ENCODE measurements at places on chromosomes 1 and 21.

DNA sequence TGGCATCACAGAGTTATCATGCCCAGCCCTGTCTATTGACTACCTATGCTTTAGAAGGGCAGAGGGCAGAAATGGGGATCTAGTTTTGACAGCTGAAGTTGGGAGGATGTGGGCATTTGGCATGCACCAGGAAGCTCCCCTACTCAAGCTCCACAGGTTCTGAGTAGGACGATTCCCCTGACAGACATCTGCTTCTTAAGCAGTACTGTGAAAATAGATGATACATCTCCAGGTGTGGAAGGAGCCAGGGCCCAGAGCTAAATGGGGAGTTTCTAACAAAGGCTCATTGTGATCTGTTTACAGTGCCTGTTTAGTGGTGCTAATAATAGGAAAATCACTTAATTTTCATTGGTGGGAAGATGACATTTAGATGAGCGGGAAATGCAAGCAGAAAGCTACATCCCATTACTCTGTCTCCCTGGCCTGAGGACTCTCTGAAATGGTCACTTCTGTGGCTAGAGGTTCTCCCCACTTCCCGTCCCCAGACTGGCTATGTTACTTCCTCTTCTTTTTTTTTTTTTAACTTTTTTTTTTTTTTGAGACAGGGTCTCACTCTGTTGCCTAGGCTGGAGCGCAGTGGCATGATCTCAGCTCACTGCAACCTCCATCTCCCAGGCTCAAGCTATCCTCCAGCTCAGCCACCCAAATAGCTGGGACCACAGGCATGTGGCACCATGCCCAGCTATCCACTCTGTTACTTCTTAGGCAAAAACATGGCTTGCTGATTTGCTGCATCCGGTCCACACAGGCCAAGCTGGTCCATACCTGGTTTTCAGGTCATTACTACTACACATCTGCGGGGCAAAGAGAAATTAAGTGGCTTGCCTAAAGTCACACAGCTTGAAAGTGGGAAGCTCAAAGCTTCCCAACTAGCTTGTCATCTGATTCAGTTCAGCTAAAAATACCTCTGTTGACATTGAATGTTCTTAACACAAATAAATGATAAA lies 23.2 kb upstream of the CNIH3 start:
- no peak for DNase-seq

- no peak for DNase-seq
Measured at GRCh38 chr21:15895142-15896106, 165.6 kb downstream of the USP25 start.

- no peak for DNase-seq
Measured at GRCh38 chr1:7912145-7912544, 28.5 kb downstream of the TNFRSF9 start.

- DNase-seq = peak; percentile 82
Measured at GRCh38 chr1:39410915-39411436, 80.5 kb upstream of the BMP8A start.

GRCh38 chr1:94383966-94384408 lies 34.2 kb upstream of the ABCD3 start:
- peak; percentile 22 for DNase-seq

GRCh38 chr1:153546796-153547559 lies 1.4 kb upstream of the S100A4 start:
- no peak for DNase-seq

DNA sequence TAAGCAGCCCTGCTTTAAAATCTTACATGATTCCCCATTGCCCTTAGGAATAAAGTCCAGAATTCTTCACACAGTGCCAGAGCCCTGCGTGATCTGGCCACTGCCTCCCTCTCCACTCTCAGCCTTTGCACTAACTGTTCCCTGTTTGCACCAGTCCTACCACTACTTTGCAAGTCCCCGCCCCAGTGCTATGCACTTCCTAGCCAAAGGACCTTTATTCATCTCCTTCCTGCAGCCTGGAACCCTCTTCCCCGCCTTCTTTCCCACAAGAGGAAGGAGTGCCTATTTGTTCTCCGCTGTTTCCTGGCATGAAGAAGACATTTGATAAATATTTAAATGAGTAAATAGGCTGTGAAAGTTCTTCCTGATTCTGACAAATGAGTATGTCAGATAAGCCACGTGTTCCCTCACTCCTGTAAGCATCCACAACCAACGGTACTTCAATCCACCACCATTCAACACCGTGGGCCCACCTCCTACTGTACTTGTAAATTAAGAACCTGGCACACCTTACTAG lies 23.9 kb downstream of the CAPN8 start:
- DNase-seq = no peak

GRCh38 chr1:228318823-228319241 lies 87.8 kb downstream of the TRIM11 start:
- DNase-seq = no peak

DNA sequence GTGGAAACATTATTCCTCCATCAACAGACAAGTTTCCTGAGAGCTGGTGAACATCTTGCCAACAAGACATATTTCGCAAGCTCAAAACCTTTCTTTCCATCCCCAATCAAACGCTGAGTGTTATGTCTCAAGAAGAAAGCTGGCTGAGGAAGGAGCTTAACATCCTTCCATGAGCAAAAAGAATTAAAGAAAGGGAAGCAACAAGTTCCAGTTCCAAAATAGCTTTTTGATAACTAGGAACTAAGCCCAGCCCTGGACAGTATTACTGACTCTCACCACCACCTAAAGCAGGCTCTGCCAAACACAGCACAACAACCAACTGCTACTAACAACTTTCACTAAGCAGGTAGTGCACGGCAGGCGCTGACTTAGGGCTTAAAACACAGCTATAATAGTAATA lies 50.2 kb downstream of the CAPZB start:
- no peak for DNase-seq

DNA sequence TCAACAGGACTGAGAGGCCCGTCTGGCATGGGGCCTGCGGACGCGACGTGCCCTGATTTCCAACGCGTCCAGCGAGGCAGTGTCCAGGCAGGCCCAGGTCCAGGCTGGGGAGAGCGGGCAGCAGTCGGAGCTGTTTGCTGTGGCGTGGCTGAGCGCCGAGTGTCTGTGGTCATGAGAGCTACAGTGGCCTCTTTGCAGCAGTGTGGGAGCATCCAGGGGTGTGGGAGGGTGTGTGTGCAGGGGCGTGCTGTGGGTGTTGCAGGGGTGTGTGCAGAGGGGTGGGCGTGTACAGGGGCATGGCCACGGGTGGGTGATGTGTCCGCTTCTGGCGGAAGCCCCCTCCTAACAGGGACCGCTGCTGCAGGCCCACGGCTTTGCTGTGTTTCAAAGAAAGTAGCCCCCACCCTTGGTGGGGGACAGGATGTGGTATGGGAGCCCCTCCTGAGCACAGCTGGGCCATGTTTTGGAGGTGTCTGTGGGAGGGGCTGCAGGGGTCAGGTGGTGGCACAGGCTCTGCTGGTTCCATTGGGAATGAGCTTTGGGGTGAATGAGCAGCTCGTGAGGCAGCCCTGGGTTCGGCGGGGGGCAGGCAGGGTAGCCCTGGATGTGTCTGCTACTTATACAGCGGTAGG lies 17.7 kb downstream of the PLCH2 start:
- no peak for DNase-seq

GRCh38 chr1:26005434-26006105 lies 7.7 kb upstream of the PAFAH2 start:
- DNase-seq = no peak

DNA sequence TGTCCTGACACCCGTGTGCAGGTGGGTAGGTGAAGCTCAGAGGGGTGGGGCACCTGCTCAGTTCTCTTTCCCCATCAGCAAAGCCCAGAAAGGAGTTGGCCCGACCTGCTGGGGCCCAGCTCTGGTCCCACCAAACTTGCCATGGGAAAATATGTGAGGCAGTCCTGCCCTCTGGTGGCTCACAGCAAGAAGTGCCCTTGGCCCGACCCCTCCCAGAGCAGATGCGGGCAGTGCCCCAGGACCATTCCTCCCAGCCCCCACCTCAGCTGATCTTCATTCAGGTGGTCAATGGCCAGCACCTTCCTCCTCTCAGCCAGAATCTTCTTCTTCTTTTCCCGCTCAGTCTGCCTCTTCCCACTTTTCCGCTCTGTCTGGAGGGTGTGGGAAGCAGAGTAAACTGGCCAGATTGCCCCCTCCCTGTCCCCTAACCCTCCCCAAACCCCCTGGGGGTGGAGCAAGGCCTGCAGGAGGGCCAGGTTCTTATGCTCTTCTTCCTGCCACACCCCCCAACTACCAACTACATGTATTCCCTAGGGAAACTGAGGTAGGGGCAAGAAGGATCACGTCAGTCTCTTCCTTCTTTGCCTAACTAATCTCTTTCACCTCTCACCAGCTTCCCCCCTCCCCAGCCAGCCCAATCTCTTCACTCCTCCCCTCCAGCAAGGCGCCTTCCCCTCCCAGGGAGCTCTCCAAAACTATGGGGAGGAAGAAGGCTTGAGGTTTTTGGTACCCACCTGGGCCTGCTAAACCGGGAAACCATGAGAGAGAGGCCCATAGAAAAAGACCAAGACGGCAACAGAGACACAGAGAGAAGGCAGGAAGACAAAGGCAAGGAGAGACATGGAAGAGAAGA lies 15.6 kb downstream of the TNNT2 start:
- DNase-seq = peak; percentile 62

DNA sequence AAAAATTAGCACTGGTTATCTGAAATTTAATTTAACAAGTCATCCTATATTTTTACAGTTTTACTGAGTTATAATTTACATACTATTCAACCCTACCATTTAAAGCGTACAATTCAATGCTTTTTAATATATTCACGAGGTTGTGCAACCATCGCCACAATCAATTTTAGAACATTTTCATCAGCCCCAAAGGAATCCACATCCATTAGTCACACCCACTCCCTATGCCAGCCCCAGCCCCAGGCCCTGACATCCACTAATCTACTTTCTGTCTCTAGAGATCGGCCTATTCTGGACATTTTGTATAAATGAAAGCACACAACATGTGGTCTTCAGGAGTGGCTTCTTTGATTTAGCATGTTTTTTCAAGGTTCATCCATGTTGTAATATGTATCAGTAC lies 134.7 kb downstream of the PSMG1 start:
- no peak for DNase-seq

DNA sequence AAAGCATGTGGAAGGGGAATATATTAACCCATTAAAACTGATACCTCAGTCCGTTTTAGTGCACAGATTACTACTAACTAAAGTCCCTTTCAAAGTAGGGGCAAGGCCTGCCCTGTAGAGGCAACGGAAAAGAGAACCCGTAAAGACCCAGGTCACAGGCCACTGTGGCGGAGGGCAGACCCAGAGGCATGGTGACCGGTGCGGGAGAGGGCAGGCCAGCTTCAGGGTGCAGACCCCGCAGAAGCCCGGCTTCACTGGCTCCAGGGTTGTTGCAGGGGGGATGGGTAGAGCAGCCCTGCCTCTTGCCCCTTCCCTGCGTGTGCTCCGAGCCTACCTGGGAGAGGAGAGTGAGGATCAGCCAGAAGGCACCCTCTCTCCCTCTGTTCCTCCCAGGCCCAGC lies 17.7 kb downstream of the CNTN2 start:
- DNase-seq = no peak

DNA sequence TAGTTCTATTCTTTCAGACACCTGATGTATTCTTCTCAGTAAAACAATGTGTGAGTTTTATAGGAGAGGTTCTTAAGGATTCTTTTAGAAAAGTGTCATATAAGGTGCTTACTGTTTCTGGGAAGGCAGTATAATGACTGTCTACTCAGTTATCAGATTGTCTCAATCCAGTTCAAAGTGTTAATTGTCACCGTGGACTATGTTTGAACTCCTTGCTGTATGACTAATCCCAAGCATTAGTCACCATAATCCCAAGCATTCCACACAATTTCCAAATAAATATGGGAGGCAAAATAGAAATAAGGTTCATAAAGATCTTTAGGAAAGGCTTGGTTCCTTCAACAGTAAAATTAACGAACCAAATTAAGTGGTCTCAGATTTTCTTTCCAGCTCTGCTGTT lies 342.1 kb upstream of the NR5A2 start:
- DNase-seq = no peak

DNA sequence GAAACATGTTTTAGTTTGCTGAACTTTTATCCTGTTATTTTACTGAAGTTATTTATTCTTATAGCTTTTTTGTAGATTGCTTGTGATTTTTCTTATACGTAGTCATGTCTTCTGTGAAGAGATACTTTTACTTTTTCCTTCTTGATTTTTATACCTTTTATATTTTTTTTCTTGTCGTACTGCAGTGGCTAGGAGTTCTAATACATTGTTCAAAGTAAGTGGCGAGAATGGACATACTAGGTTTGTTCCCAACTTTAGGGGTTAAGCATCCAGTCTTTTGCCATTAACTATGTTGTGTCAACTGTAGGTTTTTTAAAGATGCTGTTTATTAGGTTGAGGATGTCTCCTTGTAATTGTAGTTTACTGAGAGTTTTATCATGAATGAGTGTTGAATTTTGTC lies 36.3 kb downstream of the MAN1A2 start:
- DNase-seq = no peak

DNA sequence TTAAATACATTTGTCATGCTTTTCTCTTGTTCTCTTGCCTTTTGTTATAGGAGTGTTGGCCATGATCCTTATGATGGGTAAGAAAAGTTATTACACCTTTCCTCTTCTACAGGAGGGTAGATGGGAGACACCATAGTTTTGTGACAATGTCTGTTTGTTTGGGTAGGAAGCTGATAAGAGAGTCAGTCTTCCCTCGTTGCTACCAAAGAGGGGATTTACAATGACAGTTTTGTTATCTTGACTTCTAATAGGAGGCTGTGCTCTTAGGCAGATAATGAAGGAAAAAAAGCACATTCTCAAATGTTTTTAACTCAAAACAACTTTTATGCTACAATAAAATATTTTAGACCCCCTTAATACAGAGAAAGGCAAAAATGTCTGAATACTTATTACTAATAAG lies 48.0 kb upstream of the WLS start:
- DNase-seq = no peak

DNA sequence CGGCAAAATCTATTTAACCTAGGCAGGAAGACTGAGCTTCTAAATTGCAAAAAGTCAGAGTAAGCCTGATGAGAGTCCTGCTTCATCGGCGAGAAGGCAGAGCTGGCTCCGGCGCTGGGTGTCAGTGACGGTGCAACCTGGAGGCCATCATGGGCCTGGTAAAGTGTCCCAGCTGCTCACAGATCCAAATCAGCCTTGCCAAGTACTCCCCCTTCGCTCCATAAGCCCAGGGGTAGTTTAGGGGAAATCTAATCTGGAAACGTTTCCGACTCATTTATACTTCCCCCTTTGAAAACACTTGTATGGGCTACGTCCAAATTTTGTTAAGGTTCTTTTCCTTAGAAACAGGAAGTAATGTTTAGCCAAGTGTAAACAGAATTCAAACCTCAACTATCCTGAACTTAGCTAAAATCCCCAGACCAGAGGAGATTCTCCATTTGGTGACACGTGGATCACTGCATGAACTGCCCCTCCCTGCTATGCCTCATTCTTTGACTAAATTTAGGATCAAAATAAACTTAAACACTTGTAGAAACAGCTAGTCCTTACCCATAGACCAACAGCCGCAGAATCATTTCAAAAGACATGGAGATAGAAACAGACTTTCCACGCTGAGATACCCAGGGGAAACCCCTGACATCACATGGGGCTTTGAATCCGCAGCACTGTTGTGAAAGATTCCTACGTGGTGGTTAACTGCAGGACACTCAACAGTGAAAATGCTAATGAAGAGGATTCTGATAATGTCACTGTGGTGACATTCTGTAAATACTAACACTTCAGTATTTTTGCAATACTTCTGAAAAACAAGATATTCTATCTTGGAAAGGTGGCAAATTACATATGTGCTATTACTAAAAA lies 172.7 kb downstream of the TGFBR3 start:
- DNase-seq = peak; percentile 75
